ENCODE measurements at places on chromosomes 4 and X. TPM values are rescaled to one million over a fixed set of nuclear protein-coding genes. Genes with fewer than 3 reads are reported as not detected.

Gene TLR3
- polyA plus RNA-seq: 11.4 TPM

GRCh38 chr4:89878611-89879010, 16.0 kb upstream of the MMRN1 start:
- H3K27me3 ChIP-seq: no peaks in the 10 kb centered on the region
- H3K27ac ChIP-seq: no peak overlapping the region
- no peak for DNase-seq
- no peaks in the 10 kb centered on the region for H3K4me1 ChIP-seq
- H3K4me3 ChIP-seq: no peak overlapping the region

Gene BMX
- polyA plus RNA-seq: 2.9 TPM

Gene EPGN
- polyA plus RNA-seq: 0.24 TPM

DNA sequence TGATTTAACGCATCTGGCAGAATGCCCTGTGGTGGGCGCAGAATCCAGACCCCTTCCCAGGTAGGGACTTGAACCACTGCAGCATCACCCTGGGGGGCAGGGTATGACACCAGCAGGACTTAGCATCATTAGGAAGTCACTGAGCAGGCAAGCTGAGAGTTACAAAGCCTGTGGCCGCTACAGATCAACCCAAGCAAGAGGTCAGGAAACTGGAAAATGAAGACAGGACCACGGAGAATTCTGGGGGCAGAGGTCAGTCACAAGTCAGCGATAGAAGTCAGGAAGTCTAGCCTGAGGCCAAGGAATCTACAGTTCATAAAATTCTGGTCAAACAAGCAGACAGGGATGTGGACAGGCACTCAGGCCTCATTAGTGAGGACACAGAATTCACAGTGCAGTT, 108.4 kb downstream of the CHIC2 start:
- no peaks in the 10 kb centered on the region for H3K4me1 ChIP-seq
- H3K27ac ChIP-seq: no peak overlapping the region
- no peaks in the 10 kb centered on the region for H3K27me3 ChIP-seq
- DNase-seq: no peak
- no peak overlapping the region for H3K4me3 ChIP-seq
- no peaks in the 10 kb centered on the region for H3K36me3 ChIP-seq

DNA sequence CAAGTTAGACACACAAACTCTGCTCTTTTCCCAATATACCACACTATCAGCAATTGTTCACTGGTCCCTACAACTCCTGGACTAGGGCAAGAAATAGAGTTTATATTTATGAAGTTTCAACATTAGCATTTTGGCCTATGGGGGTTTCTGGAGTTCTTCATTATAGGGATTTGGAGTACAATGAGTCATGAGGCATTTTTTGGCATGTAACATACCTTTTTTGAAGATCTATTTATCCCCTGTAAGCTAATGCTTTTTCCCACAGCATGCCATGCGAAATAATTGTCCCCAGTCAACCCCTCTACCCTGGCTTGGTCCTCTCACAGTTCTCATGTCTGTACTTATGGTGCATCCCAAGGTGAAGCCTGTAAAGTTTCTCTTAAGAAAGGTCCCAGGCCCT, 36.7 kb upstream of the EDA2R start:
- no peak overlapping the region for H3K4me3 ChIP-seq
- no peak overlapping the region for H3K27ac ChIP-seq
- no peaks in the 10 kb centered on the region for H3K27me3 ChIP-seq

GRCh38 chrX:108087792-108088191, 3.5 kb downstream of the PSMD10 start:
- no peak overlapping the region for H3K27ac ChIP-seq
- peaks cover 31% of the 10 kb centered on the region for H3K36me3 ChIP-seq
- no peaks in the 10 kb centered on the region for H3K27me3 ChIP-seq

DNA sequence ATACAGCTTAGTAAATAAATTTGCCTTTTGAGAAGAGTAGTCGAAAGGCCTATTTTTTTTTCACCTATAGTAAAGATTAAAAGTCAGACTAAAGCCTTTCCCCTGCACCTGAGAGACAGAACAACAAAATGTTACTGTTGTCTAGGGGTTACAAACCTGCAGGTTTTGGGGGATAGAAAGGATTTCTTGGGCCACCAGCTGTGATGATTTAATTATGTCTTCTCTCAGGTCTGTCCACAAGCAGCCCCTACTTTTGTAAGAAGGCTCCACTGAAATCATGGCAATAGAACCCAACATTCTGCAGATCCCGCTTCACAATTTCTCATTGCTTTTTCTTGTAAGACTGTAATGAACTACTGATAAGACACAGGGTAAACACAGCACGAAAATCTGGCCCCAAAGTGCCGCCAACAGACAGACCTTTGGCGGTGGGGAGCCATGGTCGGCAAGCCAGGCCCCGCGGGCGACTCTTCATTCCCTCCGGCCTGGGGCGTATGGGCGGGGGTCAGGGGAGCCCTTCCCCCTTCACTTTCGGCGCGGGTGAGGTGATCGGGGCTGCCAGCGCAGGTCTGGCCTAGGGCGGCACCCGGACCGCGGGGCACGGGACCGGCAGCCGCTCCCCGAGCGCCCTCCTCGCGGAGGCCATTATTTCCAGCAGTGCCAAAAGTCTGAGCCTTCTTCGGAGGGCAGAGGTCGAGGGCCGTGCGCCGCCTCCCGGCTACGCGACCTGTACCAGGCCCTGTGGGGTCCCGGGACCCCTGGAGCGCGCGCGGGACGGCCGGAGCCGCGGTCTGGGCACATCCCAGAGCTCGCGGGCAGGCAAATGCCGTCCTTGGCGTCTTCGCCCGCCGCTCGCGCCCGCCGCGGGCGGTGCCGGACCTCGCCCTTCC, 812 bp upstream of the KDM6A start:
- DNase-seq: no peak
- peaks cover 5% of the 10 kb centered on the region for H3K4me1 ChIP-seq
- no peaks in the 10 kb centered on the region for H3K36me3 ChIP-seq
- peak overlapping the region; percentile 88 for H3K4me3 ChIP-seq

All from left lung (tissue), 14 donors.